ENCODE measurements at places on chromosomes 5 and 9.

GRCh38 chr5:133482028-133482427, 130.3 kb downstream of the FSTL4 start:
- no peak for DNase-seq

DNA sequence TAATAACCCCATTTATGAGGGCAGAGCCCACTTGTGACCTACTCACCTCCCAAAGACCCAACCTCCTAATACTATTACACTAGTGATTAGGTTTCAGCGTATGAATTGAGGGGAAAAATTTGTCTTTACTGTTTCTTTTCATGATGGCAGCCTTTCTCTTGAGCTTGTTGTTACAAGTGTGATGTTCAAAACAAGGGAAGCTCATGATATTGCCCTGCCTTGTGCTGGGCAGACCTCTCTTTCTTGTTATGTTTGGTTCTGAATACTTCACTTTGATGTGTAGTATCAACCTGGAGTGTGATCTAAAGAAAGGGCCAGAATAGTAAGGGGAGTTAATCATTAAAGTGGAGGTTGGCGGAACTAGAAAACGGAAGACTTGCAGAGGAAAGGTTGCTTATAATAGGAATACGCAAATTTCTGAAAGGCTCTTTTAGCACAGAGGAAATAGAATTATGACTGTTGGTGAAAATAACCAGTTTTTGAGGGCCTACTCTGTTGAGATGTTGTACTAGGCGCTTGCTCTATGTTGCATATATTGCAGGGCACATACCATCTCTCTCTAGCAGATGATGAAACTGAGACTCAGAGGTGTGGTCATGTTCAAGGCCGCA, 68.2 kb downstream of the MELK start:
- DNase-seq: no peak

GRCh38 chr9:96461336-96461735, 11.4 kb downstream of the HABP4 start:
- DNase-seq: no peak

DNA sequence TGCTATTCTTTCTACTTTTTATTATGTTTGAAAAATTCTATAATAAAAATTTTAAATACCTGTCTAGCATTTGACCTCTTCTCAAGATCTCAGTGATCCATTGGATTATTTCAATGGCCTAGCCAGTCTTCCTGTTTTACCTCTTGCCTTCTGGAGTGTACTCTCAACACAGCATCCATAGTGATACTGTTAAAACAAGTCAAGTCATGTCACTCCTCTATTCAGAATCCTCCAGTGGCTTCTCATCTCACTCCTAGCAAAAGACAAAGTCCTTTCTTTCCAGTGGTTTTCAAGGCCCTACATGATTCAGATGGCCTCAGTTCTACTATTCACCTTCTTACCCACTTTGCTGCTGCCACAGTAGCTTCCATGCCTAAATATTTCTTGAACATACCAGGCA, 1.8 kb downstream of the MARVELD2 start:
- no peak for DNase-seq

DNA sequence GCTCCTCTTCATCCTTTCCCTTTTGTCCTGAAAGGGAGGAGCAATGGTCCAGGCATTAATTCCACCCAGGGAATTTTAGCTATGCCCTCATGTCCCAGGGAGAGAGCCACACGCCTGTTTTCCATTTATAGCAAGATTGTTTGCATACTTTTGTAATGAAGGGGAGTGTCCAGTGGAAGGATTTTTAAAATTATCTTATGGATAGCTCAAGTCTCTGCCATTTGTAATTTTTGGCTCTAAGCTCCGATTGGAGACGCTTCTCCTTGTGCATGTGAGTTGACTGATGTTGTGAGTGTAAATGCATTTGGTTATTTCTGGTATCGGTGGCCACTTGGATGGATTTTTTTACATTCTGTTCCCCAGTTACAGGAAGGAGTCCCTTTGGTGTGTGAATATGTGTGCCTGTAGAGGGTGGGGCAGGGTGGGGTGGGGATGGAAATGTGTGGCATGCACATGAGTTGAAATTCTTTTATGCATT, 7.2 kb upstream of the RPL26L1 start:
- no peak for DNase-seq

DNA sequence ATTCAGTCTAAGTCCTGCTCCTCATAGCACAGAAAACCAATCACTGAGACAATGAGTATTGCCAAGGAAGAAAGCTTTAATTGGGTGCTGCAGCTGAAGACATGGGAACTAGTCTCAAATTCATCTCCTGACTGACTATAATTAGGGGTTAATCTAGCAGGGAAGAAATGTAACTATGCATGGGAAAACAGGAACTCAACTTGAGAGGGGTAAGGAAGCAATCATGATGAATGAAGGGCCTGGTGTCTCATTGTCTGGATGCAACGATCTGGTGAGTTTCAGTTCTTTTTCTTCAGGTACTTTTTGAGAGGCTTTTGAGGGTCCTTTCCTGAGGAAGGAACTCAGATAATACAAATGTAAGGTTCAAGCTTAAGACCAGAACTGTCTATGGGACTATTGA, 24.0 kb upstream of the OCLN start:
- no peak for DNase-seq

DNA sequence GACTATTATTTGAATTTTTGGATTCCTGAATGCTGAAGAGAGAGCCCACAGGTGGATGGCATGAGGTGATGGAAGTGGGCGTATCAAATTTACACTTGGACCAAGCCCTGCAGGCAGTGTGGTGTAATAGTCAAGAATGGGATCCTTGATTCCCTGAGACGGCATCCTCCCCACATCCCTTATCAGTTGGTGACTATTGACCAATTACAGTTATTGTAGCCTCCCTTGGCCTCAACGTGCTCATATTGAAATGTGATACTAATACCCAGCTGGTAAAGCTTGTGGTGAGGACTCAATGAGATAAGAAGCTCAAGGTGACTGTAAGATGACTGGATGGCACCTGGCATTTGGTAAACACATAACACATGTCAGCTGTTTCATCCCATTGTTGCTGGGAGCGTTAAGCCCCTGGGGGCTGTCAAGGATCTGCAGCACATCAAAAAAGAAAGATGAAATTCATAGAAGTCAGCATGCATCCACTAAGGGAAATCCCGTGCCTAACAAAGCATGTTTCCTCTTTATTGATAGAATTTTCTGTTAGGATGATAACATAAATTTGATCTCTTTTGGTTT, 65.6 kb upstream of the IRX2 start:
- DNase-seq: no peak

DNA sequence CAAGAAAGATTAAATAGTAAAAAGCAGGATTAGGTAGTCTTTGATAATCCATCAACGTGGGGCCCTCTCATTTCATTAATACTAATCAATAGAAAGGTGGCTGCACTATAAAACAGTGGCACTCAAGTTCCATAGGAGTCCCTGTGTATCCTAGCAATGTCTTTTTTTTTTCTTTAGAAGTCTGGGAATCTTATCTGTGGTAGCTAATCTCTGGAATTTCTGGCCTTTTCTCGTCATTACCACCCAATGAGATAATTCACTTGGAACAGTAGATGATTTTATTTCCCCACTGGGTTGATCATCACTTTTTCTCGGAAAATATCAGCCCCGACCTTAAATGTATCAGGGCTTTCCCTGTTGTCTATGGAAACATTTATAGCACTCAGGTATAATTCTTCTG, 86.8 kb upstream of the CDH6 start:
- DNase-seq: no peak

GRCh38 chr5:6636293-6636692, 3.1 kb downstream of the SRD5A1 start:
- DNase-seq: no peak

- no peak for DNase-seq
These were observed 50.5 kb downstream of the COMMD10 start for GRCh38 chr5:116135344-116135743.

- DNase-seq: no peak
These were observed 14.0 kb downstream of the ACTBL2 start for GRCh38 chr5:57468481-57469163.

- DNase-seq: no peak
These were observed 94.2 kb upstream of the S1PR3 start for GRCh38 chr9:88897081-88897480.

DNA sequence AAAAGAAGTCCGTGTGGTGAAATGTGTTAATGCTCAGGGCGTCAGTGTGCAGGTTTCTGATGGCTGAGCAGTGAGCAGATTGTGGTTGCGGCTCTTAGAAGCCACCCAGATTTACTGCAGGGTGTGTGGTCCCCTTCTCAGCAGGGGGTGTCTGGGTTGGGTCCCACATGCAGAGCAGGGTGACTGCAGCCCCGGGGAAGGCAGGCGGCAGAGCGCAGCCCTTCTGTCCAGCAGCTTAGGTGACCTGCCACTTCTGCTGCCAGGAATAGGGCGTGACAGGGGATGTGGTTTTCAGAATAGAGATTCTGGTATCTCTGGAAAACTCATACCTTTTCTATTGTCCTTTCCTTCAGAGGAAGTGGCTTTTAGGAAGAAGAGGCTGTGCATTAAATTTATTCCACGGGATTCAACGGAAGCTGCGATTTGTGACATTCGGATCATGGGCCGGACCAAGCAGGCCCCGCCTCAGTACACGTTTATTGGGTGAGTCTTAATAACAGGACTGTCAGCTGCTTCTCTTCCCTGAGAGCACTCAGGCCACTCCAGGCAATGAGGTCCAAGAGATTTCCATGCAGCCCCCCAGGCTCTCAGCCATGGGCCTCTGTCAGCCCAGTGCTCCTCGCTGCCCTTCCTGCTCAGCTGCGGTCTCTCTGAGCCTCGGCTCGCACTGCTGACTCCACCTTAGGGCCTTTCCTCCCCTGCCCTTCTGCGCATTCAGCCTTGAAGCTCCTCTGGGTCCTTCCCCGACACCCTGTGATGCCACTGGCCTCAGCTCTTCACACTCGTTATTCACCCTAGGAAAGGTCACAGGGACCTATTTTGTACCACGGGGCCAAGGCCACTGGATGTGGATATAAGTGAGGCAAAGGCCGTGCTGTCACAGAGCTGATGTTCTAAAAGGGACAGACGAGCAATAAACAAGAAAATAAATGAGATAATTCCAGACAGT, 65.4 kb downstream of the MVB12B start:
- no peak for DNase-seq

DNA sequence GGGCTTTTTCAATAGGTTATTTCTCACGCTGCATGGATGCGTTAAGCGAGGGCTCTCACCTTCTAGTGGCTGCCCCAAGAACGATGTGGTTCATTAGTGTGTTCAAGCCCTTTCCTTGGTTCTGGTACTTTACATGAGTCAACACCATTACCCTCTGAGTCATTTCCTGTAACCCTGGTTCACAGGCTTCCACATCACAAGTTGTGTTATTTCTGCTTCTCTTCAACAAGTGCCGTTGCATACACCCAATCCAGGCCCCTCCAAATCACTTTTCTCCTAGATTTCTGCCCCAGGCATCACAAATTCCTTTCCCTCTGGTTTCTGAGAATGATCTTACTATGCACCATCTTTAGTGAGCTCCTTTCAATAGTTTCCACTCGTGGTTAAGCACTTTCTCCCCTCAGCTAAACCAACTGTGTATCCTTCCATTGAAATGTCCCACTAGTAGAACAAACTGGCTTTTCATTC, 69.5 kb upstream of the RAD23B start:
- DNase-seq: no peak

GRCh38 chr5:3843706-3844105, 248.1 kb downstream of the IRX1 start:
- no peak for DNase-seq

DNA sequence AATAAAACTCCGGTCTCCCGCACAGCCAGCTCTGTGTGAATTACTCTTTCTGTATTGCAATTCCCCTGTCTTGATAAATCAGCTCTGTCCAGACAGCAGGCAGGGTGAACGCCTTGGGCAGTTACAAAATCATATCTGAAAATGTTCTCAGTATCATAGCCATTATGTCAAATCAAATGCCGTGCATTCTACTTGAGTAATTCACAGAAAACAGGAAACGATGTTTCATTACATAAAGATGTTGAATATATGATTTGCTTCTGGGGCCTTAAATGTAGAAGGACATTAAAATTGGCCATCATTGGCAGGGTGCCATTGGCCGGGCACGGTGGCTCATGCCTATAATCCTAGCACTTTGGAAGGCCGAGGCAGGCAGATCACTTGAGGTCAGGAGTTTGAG, 8.5 kb downstream of the POLR3G start:
- DNase-seq: no peak

DNA sequence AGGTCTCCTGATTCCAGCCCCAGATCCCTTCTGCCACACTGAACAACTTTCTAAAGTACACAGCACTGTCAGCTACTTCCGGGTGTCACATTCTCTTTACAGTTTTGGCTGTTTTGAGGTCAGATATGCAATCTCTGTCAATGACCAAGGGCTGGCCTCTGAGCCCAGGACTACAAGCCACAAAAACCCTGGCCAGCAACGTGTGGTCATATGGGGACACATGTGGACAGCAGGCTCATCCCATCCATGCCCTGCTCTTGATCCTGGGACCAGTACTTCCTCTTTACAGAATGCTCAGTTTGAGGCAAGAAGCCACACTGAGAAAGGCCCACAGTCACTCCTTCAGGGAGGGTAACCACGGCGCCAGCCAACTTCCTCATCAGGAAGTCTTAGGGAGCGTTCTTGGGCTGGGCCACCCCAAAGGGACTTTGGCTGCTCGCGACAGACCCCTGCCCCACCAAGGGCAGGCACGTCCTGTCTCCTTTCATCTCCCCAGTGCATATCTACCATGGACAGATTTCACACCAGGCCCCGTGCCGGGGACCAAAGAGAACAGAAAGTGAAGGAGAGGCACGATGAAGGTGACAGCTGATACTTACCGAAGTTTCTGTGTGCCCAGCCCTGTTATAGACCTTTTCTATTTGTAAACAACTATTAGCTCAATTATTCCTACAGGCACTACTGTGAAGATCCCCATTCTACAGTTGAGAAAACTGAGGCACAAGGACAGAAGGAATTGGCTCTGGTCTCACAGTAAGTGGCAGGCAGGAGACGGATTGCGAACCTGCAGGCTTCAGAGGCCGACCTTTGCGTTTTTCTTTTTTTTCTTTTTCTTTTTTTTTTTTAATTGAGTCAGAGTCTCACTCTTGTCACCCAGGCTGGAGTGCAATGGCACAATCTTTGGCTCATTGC, 37.3 kb downstream of the STK10 start:
- no peak for DNase-seq

- DNase-seq: no peak
These were observed 151.8 kb upstream of the RAD23B start for GRCh38 chr9:107131108-107131799.

DNA sequence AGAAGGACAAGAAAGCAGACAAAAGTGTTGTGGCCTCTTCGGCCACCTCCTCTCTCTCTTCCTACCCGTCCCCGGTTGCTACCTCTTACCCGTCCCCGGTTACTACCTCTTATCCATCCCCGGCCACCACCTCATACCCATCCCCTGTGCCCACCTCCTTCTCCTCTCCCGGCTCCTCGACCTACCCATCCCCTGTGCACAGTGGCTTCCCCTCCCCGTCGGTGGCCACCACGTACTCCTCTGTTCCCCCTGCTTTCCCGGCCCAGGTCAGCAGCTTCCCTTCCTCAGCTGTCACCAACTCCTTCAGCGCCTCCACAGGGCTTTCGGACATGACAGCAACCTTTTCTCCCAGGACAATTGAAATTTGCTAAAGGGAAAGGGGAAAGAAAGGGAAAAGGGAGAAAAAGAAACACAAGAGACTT, 2.4 kb downstream of the EGR1 start:
- DNase-seq: no peak

Measured in stimulated activated CD4-positive, alpha-beta T cell treated with anti-CD3 and anti-CD28 coated beads, Interleukin-12 subunit alpha, Interleukin-12 subunit beta, amount 100 ng/mL, for 24 hours (primary cell).